Stimulated activated CD8-positive, alpha-beta memory T cell treated with anti-CD3 and anti-CD28 coated beads, Interleukin-4, amount 100 ng/mL, for 4 hours (primary cell): ENCODE measurements at places on chromosomes 7 and 10.

GRCh38 chr7:36440880-36441279, 51.2 kb downstream of the ANLN start:
- DNase-seq = no peak

GRCh38 chr10:127100983-127101615, 95.3 kb downstream of the INSYN2A start:
- DNase-seq = no peak

DNA sequence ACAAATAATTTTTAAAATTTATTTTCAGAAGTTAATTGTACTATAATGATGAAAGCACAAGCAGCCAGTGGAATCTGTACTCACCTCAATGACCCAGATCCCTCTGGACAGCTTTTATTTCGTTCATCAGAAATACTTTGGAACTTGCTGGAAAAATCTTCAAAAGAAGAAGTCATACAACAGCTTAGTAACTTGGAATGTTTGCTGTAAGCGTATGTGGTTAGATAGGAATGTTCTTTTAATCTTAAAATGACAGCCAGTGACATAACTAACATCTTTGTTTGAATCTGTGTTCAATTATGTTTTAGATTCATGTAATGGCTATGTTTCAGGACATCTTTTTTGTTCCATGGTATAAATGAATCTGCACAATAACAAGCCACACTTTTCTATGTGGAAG, 26.8 kb downstream of the CFAP69 start:
- no peak for DNase-seq

GRCh38 chr7:93941945-93942344, 20.4 kb downstream of the GNG11 start:
- no peak for DNase-seq

DNA sequence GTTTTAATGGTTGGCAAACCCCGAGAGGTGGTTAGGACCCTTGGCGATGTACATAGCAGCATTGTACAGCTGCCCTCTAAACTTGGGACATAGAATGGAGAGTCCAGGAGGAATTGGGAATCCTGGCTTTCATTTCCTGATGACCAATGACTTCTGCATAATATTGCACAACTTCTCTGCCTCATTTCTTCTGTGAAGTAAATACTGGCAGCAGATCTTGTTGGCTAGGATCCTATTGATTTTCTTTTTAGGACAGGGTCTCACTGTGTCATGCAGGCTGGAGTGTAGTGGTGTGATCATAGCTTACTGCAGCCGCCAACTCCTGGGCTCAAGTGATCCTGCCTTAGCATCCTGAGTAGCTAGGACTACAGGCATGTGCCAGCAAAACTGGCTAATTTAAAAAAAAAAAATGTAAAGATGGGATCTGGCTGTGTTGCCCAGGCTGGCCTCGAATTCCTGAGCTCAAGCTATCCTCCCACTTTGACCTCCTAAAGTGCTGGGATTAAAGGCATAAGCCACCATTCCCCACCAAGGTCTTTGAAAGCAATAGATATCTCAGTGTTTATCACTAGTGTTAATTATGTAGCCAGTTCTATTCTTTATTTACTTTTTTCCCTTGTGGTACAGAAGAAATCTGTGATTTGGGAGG, 58.1 kb downstream of the PODXL start:
- DNase-seq = no peak

GRCh38 chr7:149853157-149853556, 15.0 kb downstream of the ZNF862 start:
- no peak for DNase-seq

- no peak for DNase-seq
These were observed 50.0 kb upstream of the INSIG1 start for GRCh38 chr7:155247479-155248365.

GRCh38 chr10:3568392-3568791, 216.6 kb downstream of the KLF6 start:
- no peak for DNase-seq

- DNase-seq = no peak
These were observed 16.5 kb downstream of the GRIFIN start for GRCh38 chr7:2459674-2460073.

DNA sequence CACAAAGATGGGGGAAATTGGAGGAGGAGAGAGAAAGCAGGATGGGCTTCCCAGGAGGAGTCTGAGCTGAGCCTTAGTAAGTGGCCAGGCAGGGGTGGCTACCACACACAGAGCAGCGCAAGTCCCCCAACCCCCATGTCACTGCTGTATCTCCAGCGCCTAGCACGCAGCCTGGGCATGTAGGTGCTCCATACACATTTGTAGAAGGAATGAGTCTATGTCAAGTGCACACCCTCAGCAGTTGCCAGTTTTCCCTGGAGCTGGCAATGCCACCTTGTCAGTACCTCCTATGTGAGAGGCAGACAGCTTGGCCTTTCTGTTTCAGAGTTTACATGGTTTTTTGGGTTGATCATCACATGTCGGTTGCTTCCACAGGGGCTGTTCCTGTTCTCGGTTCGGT, 116.1 kb downstream of the CLEC2L start:
- no peak for DNase-seq

DNA sequence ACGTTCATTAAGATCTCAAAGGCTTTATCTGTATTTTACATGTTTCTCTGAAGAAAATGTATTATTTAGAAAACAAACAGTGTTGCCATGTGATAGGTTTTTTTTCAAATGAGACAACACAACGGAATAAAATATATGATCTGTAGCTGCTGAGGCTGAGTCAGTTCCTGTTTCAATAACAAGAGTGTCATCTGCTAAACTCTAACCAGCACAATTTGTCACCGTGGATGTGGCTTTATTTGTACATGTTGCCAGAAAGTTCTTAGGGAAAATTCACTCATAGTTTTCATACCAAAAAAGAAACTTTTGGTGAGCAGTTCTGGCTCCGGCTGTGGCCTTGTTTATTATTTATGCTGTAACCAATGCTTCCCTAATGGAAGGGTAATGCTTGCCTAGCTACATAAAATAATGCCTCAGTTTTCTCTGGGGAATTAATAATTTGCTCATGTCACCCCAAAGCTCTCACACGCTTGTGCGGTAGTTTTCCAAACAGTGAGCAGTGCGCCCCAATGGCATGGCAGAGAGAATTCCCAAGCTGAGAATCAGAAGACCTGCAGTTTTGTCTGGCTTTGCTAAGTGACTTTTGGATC, 20.3 kb upstream of the KLF6 start:
- no peak for DNase-seq

- DNase-seq = no peak
These were observed 68.4 kb downstream of the RALA start for GRCh38 chr7:39691821-39692220.

GRCh38 chr10:50993771-50994251, 80.5 kb upstream of the PRKG1 start:
- no peak for DNase-seq

- no peak for DNase-seq
These were observed 30.4 kb downstream of the PYROXD2 start for GRCh38 chr10:98384531-98385133.

DNA sequence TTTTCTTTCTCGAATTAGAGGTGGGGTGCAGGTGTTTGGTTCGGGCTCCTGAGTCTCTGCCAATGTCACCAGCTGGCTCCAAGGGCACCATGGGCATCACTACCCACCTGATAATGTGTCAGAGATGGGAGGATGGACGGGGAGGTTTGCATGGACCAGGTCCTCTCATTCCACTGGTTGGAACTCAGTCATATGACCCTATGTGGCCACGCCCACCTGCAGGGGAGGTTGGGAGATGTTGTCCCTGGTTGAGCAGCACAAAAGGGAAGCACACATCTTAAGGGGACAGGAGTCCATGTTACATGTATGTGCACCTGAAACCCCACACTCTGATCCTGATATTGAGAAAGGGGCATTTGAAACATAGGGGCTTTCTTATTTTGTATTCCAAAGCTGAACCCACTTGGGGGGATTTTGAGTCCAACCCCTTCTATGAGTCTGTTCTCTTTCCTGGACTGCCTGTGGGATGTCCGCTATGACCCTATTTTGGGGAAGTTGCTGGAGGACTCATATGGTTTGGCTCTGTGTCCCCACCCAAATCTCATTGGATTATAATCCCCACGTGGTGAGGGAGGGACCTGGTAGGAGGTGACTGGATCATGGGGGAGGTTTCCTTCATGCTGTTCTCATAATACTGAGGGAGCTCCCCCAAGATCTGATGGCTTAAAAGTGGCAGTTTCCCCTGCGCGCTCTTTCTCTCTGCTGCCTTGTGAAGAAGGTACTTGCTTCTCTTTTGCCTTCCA, 66.9 kb upstream of the BAIAP2L1 start:
- no peak for DNase-seq

DNA sequence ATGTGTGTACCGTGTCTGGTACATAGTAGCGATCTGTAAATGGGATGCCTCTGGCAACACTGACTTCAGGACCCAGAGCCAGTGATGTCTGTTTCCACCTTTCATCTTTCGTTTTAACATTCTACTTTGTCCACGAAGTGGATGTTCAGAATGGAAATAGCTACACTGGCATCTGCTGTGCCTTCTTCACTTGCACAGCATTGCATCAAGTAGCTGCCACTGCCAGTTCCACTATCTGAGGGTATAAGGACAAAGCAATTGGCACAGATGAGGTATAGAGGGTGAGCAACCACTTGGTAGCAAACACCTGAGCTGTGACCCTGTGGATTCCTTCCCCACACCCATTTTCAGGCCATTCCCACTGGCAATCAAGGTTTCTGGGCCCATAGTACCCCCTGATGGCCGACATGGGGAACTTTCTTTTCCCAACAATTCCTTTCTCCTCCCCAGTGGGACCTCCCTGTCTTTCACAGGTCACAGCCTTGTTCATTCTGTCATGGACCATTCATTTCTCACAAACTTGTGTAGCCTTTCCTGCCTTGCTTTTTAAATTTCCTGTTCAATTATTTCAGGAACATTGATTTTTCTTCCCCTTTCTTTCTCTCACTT, 4.0 kb downstream of the ITGA8 start:
- no peak for DNase-seq

- no peak for DNase-seq
These were observed 23.4 kb upstream of the DPYSL4 start for GRCh38 chr10:132163278-132163765.

- no peak for DNase-seq
These were observed 153.6 kb downstream of the CELF2 start for GRCh38 chr10:11170993-11171851.
